ENCODE measurements at places on chromosomes 16 and 17.

- DNase-seq, result no peak
Observed at GRCh38 chr17:19361944-19362276, 613 bp downstream of the B9D1 start.

DNA sequence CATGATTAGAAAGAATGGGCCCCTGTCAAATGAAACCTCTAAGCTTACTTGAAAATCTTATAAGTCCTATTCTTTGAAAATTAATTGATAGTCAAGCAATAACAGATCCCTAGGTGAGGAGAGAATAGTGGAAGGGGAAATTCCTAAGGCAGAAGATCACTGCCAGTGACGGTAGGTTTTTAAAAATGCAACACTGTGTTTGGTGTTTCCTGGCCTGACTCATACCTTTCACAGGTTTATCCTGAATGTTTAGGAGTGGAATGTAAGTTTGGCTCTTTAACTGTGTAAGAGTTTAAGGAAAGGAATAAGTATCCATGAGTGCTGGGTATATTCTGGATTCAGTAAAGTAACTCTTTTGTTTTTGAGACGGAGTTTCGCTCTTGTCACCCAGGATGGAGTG is 23.8 kb downstream of the HAPSTR1 start:
- no peak for DNase-seq

DNA sequence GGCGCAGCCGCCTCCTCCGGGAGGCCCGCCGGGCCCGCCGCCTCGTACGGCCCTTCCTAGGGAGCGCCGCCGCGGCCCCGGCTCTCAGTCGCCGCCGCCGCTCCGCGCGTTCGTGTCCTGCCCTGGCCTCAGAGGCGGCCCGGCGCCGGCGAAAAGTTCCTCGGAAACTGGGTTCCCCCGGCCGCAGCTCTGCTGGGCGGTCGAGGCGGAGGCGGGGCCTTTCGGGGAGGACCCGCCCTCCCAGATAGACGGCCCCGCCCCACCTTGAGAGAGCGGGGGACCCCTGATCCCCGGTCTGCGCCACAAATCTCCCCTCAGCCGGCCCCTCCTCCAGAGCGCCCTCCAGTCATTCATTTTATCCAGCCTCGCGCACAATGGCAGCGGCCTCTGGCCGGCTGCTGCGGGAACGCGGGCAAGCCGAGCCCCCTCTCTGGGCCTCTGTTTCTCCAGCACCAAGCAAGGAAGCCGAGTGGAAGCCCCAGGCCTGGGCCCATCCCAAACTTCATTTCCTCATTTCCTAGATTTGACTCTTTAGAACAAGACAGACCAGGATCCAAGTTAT is at the start of gene SREBF1:
Gene SREBF1 (minus strand): TSS at position 169 of the 562 bp plus-strand sequence. CDS start 169 bp downstream, outside the sequence.
- peak; percentile 45 for DNase-seq

GRCh38 chr17:78258323-78259191 is 27.1 kb downstream of the TMEM235 start:
- peak; percentile 49 for DNase-seq

DNA sequence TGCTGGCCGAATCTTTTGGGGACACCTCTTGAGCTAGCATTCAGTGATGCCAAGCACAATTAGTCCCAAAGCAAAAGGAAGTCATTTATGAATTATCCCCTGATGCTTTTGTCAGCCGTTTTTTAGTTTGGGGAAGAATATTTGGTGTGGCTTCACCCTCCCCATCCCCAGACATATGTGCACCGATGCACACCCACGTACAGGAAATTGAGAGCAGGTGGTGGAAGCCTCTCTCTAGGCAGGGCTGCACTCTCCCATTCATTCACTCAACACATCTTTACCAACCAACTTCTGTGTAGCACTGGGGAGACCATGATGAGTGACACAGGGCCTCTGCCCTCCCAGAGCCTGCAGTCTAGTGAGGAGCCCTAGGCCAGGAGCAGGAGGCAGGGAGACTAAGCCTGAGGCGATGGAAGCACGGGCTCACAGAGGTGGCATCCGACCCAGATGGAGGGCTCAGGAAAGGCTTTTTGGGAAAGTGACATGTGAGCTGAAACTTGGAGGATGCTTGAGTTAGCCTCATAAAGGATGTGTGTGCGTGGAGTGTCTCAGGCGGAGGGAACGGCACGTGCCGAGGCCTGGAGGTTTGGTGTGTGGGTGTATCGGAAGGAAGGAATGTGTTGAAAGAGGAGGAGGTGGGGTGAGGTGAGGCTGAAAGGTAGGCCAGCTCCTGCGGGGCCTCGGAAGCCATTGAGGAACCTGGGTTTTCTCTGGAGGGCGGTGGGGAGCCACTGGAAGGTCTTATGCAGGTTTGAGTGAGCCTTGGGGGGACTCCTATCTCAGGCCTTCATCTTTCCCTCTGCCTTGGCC is 43.8 kb downstream of the PSME3IP1 start:
- DNase-seq, result no peak

DNA sequence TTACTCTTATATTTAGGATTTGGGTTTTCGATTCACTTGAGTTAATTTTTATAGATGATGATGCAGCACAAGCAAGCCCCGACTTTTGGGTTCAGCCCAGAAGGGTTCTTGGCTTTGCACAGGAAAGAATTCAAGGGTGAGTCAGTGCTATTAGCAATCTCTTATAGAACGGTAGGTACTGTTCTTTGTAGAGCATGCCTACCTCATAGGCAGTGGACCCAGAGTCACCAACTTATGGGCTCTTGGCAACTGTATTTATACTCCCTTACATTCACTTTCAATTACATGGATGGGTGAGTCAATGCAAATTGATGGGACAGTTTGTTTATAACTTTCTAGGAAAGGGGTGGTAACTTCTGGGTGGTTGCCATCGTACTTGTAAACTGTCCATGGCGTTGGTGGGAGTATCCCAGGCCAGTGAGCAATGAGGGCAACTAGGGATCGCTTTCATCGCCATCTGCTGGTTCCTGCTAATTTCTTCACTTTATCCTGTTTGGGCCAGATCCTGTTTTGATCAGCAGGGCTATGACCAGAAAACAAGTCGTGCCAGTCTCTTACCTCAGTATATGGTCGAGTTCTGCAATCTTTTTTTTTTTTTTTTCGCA is 362.6 kb downstream of the CNTNAP4 start:
- DNase-seq, result no peak

GRCh38 chr16:27321013-27321915 is 7.5 kb downstream of the IL4R start:
- no peak for DNase-seq

All from effector CD4-positive, alpha-beta T cell (primary cell).